ENCODE measurements at places on chromosomes 6 and 20.

- no peak for DNase-seq
These were observed 3.1 kb downstream of the TRAF3IP2 start for GRCh38 chr6:111602481-111603011.

- DNase-seq: no peak
These were observed 40.8 kb downstream of the ZFAND3 start for GRCh38 chr6:37860226-37860839.

- no peak for DNase-seq
These were observed 165.4 kb upstream of the CITED2 start for GRCh38 chr6:139539852-139540251.

- DNase-seq: no peak
These were observed 132.9 kb upstream of the NUP153 start for GRCh38 chr6:17839513-17840223.

- no peak for DNase-seq
These were observed 3.8 kb upstream of the APCDD1L start for GRCh38 chr20:58518896-58519593.

DNA sequence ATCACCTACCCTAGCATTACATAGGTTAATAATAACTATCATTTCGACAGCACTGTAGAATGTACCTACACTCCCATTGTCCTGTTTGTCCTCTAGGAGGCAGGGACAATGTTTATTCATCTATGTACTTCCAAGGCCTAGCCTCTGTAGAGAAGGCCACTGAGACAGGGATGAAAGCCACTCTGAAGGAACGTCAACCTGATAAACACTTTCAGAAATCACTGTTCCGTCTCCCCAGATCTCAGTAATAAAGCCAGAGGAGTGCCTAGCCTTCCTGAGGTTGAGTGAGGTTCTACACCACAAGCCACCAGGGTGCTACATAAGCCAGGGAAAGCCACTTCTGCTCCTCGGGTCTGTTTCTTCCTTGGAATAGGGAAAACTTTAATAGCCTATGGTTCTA lies 44.8 kb downstream of the POPDC3 start:
- DNase-seq: no peak

DNA sequence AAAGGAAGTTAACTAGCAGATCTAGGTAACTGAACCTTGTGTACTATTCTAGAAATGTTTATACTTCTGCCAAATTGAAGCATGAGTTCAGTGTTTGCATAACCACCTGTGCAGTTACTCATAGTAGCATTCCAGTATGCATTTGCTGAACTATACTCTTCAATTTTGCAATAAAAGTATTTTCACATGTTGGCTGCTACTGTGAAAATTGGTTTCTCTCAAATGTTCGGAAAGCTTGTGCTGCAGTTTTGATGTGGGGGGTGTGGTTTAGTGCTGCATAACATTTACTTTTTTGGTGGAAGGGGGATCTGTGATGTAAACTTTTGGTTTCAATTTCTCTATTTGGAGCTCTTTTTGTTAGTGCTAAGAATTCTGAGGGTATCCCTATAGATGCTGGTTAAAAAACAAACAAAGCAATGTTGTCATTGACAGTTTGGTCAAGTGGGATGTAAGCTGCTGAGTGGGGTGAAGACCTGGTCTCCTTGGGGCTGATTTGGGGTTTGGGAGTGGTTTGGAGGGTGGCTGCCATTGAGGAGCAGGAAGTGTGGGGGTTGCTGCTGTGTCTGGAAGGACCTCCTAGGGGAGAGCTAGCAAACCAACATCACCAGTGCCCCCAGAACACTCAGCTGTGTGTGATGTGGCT lies 87.8 kb downstream of the CARMIL1 start:
- no peak for DNase-seq

DNA sequence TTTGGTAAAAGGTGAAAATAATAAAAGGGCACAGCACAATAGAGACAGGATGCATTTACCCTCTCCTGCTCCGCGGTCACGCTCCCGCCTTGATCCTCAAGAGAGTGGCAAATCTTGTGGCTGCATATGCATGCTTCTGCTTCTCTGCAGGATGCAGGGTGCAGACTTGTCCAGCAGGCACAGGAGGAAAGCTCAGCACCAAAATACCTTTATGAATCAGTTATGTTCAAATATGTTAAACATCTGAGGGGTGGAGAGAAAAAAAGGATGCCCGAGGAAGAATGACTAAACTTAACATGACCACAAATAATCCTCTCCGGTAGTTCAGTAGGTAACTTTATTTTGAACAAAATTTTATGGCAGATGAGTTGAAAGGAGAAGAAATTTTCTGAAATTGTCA lies 366.1 kb upstream of the SOX4 start:
- no peak for DNase-seq

GRCh38 chr20:39259010-39259803 lies 297.1 kb downstream of the DHX35 start:
- DNase-seq: no peak

- DNase-seq: no peak
These were observed 128.4 kb upstream of the NOX3 start for GRCh38 chr6:155584006-155584405.

GRCh38 chr6:147826698-147827097 lies 318.2 kb downstream of the SAMD5 start:
- no peak for DNase-seq

GRCh38 chr20:25453035-25453810 lies 45.8 kb downstream of the GINS1 start:
- no peak for DNase-seq

DNA sequence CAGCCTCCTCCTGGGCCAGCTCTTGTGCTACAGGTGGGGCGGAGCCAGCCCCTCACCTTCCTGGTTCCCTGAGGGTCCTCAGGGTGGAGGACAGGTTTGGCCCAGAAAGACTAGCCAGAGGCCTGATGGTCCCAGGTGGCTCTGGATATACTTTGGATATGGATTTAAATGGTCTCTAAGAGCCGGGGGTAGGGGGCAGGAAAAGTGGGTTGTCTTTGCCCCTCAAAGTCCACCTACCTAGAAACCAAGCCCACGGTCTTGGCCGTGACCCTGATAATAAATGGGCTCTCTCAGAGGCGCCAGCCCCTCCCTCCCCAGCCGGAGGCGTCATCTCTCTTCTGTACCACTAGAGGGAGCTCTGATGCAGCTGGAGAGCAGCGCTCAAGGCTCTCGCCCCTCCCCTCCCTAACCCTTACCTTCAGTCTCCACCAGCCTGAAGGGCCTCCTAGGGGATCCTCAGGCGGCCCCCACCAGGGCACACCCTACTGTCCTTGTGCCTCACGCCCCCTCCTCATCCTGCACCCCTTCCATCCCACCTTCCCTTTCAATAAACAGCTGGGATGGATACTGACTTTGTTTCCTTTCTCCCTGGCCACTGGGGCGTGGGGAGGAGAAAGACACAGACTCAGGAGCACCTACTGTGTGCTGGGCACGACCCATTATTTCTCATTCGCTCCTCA lies 7.5 kb downstream of the NRSN2 start:
- peak; percentile 69 for DNase-seq

DNA sequence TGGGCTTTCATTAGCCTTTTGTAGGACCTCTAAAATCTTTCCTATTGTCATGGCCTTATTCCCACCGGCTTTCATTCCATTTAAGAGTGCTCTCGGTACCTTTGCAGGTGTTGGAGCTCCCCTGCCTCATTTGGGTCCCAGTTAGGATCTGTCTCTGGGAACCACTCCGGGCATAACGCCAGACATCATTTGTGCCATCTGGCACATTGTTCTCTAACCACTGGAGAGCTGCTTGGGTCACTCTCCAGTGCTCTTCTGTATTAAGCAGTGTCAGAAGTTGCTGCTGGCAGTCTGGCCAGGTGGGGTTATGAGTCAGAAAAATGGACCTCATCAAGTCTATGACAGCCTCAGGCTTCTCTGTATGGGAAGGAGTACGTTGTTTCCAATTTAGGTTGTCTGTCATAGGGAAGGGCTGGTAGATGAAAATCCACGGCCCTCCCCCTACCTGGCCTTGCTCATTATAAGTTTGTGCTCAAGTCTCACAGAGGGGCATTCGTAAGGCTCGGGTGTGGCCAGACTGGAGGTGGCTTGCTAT lies 62.9 kb upstream of the MOCS1 start:
- no peak for DNase-seq

DNA sequence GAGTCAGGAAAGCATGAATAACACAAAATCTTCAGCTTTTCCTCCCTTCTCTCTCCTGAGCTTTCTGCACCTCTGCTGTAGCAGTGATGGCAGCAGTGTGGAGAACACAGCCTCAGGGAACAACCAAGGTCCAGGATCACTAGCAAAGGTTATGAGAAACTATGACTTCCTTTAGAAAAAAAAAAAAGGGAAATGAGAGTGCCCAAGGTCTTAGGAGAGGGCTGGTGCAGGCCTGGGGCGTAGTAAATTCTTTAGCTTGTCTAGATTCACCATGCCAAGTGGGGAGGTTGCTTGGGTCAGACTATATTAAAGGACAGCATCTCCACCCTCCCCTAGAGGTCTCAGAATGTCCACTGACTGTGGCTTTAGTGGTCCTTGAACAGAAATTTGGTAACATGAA lies 40.4 kb upstream of the POLR1H start:
- DNase-seq: no peak

GRCh38 chr6:13684855-13685254 lies 26.8 kb downstream of the RANBP9 start:
- no peak for DNase-seq

DNA sequence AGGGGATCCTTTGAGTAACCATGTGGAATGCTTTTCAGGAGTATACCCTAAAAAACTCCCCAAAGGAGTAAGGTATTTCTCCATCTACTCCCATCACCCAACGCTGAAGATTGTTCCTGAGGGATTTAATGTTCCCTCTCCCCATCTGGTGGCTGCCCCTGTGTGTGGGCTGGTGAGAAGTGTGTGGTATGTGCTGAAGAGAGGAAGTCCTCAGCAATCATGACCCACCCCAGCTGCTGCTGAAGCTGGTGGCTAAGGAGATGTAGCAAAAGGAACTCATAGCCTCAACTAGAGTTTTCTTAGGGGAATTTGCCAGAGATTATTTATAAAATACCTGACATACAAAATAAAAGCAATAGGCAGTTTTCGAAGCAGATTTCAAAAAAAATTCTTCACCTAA lies 114.3 kb upstream of the JAG1 start:
- DNase-seq: no peak

- no peak for DNase-seq
These were observed 695.0 kb downstream of the COL12A1 start for GRCh38 chr6:74510878-74511277.

DNA sequence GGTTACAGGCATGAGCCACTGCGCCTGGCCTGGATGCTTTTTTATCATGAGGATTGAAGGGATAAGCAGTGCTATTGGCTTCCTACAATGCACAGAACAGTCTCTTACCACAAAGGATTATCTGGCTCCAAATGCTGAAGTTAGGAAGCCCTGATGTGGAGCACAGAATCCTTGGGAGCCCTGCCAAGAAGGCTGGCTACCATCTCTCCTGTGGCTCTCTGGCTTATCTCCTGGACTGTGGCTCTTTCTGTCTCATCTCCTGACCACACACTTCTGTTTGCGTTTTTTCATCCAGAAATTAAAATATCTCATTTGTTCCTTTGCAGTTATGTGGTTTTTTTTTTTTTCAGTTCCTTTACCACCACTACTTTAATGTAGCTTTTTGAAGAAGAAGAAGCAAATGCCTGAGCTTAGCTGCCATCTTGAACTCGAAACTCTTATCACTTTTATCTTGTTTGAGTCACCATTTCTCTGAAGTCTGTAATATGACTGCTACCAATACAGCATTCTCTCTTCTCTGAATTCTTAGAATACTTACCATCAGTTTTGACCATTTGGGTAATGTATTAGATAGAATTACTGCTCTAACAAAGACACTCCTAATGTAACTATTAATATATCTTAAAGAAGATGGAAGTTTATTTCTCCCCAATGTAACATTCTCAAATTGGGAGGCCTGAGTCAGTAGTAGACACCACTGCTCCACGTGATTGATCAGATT lies 1044.7 kb downstream of the KIF16B start:
- DNase-seq: no peak

DNA sequence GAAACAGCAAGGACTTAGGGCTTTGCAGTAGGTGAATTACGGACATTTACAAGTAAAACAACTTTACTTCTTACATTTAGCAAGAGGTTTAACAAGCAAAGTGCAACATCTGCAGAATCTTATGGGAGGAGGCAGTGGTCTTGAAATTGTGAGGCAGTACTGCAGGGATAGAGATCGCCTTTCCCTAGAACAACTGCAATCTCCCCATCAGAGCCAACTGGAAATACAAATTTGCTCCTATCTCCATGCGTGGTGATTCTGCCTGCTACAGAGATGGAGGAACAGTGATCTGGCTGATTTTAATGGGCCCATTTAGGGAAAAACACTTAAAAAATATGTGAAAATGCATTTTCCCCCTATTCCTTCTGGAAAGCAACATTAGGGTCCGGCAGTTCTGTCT lies 25.9 kb downstream of the GNAS start:
- DNase-seq: no peak

- no peak for DNase-seq
These were observed 1.5 kb downstream of the COL12A1 start for GRCh38 chr6:75204217-75204958.

DNA sequence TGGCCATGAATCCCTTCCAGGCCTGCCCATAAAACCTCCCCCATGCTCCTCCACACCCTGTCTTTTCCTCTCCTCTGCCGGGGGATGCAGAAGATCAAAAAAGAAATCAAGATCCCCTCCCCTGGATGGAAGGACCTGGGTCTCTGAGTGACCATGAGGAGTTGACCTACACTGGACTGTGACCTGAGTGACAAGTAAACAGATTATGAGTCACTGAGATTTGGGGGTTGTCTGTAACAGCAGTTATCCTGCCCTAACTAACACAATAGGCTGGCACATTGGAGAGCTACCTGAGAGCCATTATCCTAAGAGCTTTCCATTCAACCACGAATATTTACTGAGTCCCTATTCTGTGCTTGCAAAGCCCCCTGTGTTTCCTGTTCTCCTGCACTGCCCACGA lies 28.4 kb upstream of the SIRPA start:
- DNase-seq: no peak

GRCh38 chr6:45613656-45614055 lies 235.9 kb upstream of the SUPT3H start:
- DNase-seq: no peak

- DNase-seq: no peak
These were observed 34.7 kb upstream of the SYNJ2 start for GRCh38 chr6:157946865-157947532.

DNA sequence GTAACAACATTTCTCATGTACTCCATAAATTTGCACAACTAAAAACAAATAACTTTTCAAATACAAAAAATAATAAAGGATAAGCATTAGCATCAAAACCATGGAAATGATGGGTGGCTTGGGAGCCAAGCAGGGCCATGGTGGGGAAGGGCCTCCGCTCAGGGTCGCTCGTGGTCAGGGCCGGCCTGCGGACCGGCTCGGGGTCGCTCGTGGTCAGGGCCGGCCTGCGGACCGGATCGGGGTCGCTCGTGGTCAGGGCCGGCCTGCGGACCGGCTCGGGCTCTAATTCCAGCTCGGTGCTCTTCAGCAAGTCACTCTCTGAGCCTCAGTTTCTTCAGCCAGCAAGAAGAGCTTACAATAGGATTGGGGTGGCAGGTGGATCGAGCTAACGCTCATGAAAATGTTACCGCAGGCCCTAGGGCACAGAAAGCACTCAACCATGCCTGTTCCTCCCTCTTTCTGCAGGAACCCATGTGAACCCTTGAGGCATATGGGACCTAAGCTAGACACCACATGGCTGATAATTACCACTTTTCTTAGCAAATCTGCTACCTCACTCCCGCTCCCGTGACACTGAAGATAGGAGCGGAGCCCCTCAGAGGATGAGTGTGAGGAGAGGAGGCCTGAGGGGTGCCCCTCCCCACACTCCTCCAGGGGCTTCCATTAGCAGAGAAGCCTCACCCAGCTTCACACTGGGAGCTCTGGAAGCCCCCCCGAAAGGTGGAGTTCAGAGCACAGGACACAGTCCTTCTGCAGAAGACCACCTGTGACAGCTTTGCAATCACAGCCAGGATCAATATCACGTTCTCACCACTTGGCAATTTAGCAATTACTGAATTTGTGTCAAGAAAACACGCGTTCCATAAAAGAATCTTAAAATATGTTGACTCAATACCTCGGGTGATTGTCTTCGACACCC lies 103.0 kb downstream of the PSMB1 start:
- no peak for DNase-seq

Data from activated CD4-positive, alpha-beta T cell treated with anti-CD3 and anti-CD28 coated beads, Interleukin-2, amount 50 U/mL, for 24 hours (primary cell).